Upper lobe of right lung (tissue), 1 donor: ENCODE measurements at places on chromosomes 4 and X. TPM values are rescaled to one million over a fixed set of nuclear protein-coding genes. Genes with fewer than 3 reads are reported as not detected.

DNA sequence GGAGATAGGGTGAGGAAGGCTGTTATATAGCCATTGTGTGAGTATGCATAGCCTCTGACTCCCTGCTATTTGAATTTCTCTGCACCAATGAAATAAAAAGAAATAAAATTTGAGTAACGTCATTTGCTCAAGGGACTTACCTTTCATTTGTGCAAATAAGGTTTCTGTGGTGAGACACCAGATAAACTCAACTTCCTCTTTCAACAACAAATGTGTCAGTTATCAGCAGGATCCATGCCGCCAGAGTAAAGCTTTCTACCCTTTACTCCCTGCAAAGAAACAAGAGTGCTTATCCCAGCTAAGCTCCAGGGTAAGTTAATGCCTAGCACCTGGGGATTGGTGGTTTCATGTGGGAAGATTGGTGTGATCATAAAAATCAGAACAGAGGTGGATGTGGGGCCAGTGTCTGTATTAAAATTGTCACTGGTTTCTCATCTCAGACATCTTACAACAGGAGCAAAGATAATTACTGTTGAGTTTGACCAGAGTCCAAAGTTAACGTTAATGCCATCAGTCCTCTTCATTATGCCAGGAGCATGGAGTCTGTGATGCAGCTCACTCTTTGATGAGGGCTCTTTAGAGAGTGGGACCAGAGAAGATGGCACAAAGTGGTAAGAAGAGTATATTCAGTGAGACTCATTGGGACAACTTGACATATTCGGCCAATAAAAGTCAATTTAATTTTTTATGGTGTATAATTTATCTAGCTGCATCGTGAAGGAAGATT, at the start of gene P2RY10:
TSS of gene P2RY10 (plus strand) at position 206 of the 727 bp plus-strand sequence. CDS start 15,130 bp downstream, outside the sequence.
- peak within 1 kb of the TSS; percentile 21 for H3K4me3 ChIP-seq
- DNase-seq, result no peak
- no peaks in the 10 kb centered on the region for H3K27me3 ChIP-seq
- H3K4me1 ChIP-seq, result no peaks in the 10 kb centered on the region
- H3K27ac ChIP-seq, result no peak within 1 kb of the TSS
- no peaks in the 10 kb centered on the region for H3K36me3 ChIP-seq

DNA sequence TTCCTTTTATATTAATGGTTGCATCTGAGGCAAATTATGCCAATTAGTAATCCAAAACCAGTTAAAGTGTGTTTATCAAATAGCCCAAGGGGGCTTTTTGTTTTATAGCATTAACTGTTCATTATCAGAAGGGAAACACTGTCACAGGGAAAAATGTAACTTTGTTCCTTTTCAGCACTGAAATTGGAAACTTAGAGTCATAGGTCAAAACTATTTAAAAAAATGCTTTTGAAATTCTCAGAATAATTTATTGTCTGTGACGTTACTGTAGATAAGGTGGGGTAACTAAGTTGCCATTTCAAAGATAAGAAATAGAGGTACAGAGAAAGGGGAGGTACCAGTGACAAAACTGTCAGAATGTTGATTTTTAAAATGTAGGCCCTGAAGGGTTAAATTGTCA, 129.3 kb downstream of the AKAP4 start:
- H3K4me3 ChIP-seq, result no peak overlapping the region
- H3K36me3 ChIP-seq, result no peaks in the 10 kb centered on the region
- DNase-seq, result no peak
- H3K27me3 ChIP-seq, result no peaks in the 10 kb centered on the region
- no peaks in the 10 kb centered on the region for H3K4me1 ChIP-seq

FSTL5 gene
- 0.12 TPM for total RNA-seq

GRCh38 chr4:126405369-126405982, 1090.7 kb downstream of the FAT4 start:
- H3K27ac ChIP-seq, result no peak overlapping the region
- DNase-seq, result no peak
- H3K4me1 ChIP-seq, result no peaks in the 10 kb centered on the region
- H3K36me3 ChIP-seq, result no peaks in the 10 kb centered on the region

GRCh38 chr4:4852591-4853362, 6.7 kb upstream of the MSX1 start:
- peak overlapping the region; percentile 38 for H3K4me3 ChIP-seq
- peaks cover 98% of the 10 kb centered on the region for H3K27me3 ChIP-seq
- H3K36me3 ChIP-seq, result no peaks in the 10 kb centered on the region
- H3K27ac ChIP-seq, result no peak overlapping the region
- H3K4me1 ChIP-seq, result peaks cover 17% of the 10 kb centered on the region
- DNase-seq, result peak; percentile 70

DNA sequence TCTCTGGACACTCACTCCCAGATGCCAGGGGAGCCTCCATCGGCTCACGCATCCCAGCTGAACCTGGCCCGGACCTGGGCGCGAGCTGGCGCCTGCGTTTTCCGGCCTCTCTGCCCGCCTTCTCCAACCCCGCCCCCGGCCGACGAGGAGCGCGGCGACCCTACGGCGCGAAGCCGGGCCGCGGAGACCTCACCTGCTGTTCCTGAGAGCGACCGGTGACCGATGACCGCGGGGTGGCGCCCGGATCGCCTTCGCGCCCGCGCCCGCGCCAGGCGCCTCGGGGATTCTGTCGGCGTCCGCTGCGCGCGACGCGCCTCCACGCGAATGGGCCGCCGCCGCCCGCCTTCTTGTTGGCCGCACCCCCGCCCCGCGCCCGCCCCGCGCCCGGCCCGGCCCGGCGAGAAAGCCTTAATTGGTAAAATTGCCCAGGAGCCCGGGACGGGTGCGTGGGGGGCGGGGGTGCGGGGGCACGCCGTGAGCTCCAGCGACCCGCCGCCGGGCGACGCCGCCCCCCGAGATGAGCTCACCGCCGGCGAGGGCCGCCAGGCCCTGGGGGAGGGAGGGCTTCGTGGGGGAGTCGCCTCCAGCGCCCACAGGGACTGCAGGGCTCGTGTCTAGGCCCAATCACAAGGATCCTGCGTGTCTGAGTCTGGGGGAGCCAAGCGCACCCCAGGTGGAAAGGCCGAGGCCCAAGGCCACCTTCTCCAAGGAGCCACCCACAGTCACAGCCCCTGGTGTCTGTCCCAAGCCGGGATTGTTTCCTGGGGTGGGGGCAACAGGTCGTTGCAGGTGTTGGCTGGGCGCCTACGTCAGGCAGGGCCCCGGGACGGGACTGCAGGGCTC, at the start of gene FLNA:
TSS of gene FLNA (minus strand) at position 322 of the 843 bp plus-strand sequence. CDS start 3,389 bp downstream, outside the sequence.
- H3K27ac ChIP-seq, result peak within 1 kb of the TSS; percentile 51
- peak within 1 kb of the TSS; percentile 71 for H3K4me3 ChIP-seq
- no peaks in the 10 kb centered on the region for H3K27me3 ChIP-seq
- H3K4me1 ChIP-seq, result peaks cover 10% of the 10 kb centered on the region
- H3K36me3 ChIP-seq, result no peaks in the 10 kb centered on the region

TEX13C gene
- not detected for total RNA-seq

IQSEC2 gene
- 17.3 TPM for total RNA-seq

SRPK3 gene
- total RNA-seq, result not detected

GUCY1A1 gene
- total RNA-seq, result 76.0 TPM

PRDM8 gene
- total RNA-seq, result 1.7 TPM

DNA sequence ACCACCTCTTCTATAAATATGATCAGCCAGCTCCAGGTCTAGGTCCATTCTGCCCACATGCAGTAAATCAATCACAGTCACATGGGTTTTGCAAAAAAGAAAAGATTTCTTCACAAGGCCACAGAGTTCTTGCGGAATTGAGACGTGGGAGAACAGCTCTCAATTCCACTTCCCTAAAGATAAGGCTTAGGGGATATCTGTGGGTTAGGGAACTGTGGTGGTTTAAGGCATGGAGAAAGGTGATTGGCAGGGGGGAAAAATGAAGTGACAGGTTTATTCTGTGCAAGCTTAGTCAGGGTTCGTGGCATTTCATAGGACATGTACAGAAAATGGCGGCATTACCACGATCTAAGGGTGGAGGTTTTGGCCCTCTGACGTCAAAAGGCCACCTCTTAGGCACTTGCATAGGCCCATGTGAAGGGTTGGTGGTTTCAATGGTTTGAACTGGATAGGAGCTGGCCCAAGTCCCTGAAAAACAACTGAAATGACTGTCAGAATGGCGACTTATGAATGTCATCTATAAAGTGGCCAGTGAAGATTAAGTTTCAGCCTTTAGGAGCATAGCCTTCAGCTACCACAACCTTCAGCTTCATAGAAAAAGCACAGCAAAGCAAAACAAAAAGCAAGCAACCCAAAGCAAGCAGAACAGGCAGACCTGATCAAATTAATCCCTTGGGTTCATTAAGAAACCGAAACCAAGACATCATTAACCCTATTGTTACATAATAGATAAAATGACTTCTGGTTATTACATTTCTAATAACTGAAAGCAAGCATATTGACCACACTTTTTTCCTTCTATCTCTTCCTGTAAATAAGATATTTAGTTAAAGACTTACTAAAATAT, 289.8 kb upstream of the SFRP2 start:
- no peaks in the 10 kb centered on the region for H3K4me1 ChIP-seq
- no peak overlapping the region for H3K27ac ChIP-seq
- no peaks in the 10 kb centered on the region for H3K36me3 ChIP-seq
- H3K4me3 ChIP-seq, result no peak overlapping the region
- DNase-seq, result no peak
- H3K27me3 ChIP-seq, result no peaks in the 10 kb centered on the region

- no peaks in the 10 kb centered on the region for H3K4me1 ChIP-seq
- no peak overlapping the region for H3K27ac ChIP-seq
- H3K27me3 ChIP-seq, result no peaks in the 10 kb centered on the region
- H3K36me3 ChIP-seq, result no peaks in the 10 kb centered on the region
- H3K4me3 ChIP-seq, result no peak overlapping the region
These were observed 107.5 kb upstream of the MAGEC2 start for GRCh38 chrX:142312591-142312990.

ADH7 gene
- total RNA-seq, result not detected

SASH3 gene
- 41.2 TPM for total RNA-seq

GRCh38 chrX:389021-389441, 2.3 kb upstream of the PPP2R3B start:
- no peaks in the 10 kb centered on the region for H3K36me3 ChIP-seq
- H3K27me3 ChIP-seq, result no peaks in the 10 kb centered on the region
- no peak overlapping the region for H3K27ac ChIP-seq
- no peak for DNase-seq
- H3K4me3 ChIP-seq, result no peak overlapping the region

SHROOM3 gene
- 73.3 TPM for total RNA-seq

PGAM4 gene
- total RNA-seq, result not detected

GRCh38 chrX:96405842-96406241, 278.8 kb upstream of the DIAPH2 start:
- H3K27me3 ChIP-seq, result no peaks in the 10 kb centered on the region
- no peak overlapping the region for H3K4me3 ChIP-seq
- H3K4me1 ChIP-seq, result no peaks in the 10 kb centered on the region
- no peak for DNase-seq

DNA sequence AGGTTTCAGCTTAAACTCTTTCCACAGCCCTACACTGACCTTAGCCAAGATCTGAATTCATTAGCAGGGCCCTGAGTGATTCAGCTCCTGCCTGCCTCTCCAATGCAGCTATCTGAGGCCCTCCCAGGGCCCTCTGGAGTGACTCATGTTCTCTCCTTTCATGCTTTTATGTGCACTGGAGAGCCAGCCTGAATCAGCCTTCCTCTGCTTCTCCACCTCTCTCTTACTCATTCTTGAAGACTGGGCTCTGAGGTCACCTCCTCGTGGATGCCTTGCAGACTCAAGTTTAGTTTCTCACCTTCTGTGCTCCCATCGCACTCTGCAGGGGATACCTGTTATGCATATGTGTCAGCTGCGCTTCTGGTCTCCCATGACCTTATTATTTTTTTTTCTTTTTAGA, 3.1 kb upstream of the OCIAD2 start:
- no peaks in the 10 kb centered on the region for H3K27me3 ChIP-seq
- H3K4me1 ChIP-seq, result peaks cover 11% of the 10 kb centered on the region
- H3K27ac ChIP-seq, result no peak overlapping the region
- no peaks in the 10 kb centered on the region for H3K36me3 ChIP-seq
- DNase-seq, result no peak
- no peak overlapping the region for H3K4me3 ChIP-seq

- no peak overlapping the region for H3K27ac ChIP-seq
- no peak overlapping the region for H3K4me3 ChIP-seq
- no peak for DNase-seq
- no peaks in the 10 kb centered on the region for H3K36me3 ChIP-seq
- H3K4me1 ChIP-seq, result peaks cover 5% of the 10 kb centered on the region
These were observed 4.7 kb downstream of the HS3ST1 start for GRCh38 chr4:11424000-11424399.

- H3K27ac ChIP-seq, result no peak overlapping the region
- no peak for DNase-seq
- peaks cover 32% of the 10 kb centered on the region for H3K36me3 ChIP-seq
- H3K4me1 ChIP-seq, result no peaks in the 10 kb centered on the region
- H3K27me3 ChIP-seq, result no peaks in the 10 kb centered on the region
These were observed 74.8 kb upstream of the SMARCA5 start for GRCh38 chr4:143438710-143439109.

DNA sequence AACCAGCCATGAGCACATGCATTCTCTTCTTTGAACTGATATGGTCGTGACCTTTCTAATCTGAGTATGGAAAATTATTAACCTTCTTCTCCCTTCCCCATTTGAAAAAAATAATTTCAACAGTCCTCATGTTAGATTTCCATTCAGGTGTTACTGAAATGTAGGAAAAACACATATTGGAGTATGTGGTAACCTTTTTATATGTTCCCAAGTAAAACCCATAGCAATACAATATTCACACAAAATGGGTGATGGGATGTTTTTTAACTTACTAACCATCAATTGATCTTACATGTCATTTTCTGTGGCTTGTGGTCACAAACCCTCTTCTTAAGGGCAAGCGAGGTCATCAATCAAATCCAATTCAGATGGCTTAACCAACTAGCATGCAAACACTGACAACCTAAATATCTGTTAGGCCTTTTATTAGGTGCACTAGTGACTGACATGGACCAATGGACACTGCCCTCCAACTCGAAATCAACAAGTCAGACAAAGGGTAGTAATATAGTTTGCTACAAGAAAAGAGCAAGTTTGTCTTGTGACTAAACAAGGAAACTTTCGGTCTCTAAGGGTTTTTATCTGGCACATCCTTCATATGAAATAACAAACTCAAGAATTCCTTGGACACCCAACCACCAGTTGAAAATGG, 74.3 kb downstream of the CAMK2D start:
- DNase-seq, result no peak
- no peak overlapping the region for H3K4me3 ChIP-seq
- no peaks in the 10 kb centered on the region for H3K36me3 ChIP-seq
- no peaks in the 10 kb centered on the region for H3K27me3 ChIP-seq
- H3K4me1 ChIP-seq, result peaks cover 8% of the 10 kb centered on the region

GRCh38 chr4:2378401-2378800, 40.0 kb downstream of the ZFYVE28 start:
- no peak overlapping the region for H3K4me3 ChIP-seq
- no peaks in the 10 kb centered on the region for H3K36me3 ChIP-seq
- no peaks in the 10 kb centered on the region for H3K4me1 ChIP-seq

DNA sequence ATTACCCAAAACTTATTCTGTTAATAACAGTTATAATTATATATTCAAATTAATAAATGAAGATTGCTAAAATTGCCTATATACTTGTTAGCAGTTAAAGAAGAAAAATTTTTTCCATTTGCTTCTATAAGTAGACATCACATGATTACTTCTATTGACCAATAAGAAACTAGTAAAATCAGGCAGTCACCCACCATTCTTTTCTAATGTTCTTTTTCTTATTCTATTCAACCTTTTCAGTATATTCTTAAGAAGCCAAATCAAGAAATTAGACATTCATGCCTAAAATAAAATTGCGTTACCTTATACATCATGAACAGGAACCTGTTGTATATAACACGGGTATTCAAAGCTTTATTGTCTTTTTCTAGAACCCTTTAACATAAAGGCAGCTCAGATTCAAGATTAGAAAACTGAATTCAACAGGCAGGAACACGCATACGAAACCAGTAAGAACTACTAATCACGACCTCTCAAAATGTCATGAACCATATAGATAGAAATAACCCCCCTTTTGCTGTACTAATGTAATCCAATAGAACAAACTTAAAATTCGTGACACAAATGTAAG, 568.1 kb upstream of the DIPK2B start:
- H3K27me3 ChIP-seq, result no peaks in the 10 kb centered on the region
- no peaks in the 10 kb centered on the region for H3K36me3 ChIP-seq
- peaks cover 12% of the 10 kb centered on the region for H3K4me1 ChIP-seq
- H3K4me3 ChIP-seq, result peak overlapping the region; percentile 57
- H3K27ac ChIP-seq, result peak overlapping the region; percentile 88
